ENCODE measurements at places on chromosomes 6 and 20. TPM values are rescaled to one million over a fixed set of nuclear protein-coding genes. Genes with fewer than 3 reads are reported as not detected.
A peak's percentile ranks its signal among the peaks of the same experiment; 100 is the strongest.

- DNase-seq, result no peak
These were observed 1352.7 kb downstream of the HACE1 start for GRCh38 chr6:103507052-103507451.

GRCh38 chr6:168131464-168132415 is 52.7 kb upstream of the FRMD1 start:
- DNase-seq, result peak; percentile 44

DNA sequence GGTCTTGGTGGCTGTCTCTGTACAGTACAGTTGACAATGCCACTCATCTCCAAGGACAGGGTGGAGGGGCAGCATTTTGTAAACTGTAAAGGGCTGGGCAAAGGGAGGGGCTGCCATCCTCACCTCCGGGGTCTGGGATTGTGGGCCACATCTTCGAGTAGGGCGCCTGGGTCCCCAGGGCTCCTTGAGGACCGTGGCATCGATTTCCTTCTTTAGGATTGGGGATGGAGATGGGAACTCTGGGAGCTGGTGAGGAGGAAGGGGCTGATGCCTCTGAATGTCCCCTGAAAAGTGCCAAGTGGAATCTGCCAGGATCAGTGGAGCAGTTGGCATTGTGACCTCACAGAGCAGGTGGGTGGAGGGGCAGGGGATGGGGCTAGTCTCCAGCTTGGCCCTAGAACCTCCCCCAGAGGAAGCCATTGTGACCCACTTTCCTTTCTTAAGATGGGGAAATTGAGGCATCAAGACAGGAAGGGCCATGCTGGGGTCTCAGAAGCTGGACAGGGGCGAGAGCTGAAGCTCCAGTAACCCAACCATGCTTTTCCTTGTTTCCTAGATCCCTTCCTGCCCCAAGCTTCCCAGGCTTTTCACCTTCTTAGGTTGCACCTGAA is at the start of gene SUN5:
Gene SUN5, minus strand, starts transcription at position 293 of the 611 bp plus-strand sequence. Its CDS starts 93 bp downstream, at position 200.
- no peak for DNase-seq

DNA sequence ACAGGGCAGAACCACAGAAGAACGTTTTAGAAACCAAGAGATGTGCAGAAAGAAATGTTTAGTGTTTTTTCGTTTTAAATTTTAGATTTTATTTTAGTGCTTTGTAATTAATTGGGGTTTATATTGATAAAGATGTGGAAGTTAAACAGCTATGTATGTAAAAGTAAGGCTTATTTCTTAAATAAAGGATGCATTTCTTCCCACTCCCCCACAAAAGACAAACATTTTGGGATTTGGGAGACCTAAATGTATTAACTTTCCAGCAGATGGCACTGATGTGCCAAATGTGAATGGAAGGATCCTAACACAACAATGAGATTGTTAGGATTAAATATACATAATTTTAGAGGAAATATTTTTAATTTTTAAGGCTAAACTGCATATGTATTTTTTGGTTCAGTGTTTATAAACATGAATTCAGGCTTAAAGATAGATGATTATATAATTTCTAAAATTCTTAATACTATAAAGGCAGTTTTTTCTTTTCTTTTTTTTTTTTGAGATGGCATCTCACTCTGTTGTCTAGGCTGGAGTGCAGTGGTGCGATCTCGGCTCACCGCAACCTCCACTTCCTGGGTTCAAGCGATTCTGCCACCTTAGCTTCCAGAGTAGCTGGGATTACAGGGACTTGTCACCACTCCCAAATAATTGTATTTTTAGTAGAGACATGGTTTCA is 12.0 kb downstream of the PFDN4 start:
- DNase-seq, result no peak

- DNase-seq, result no peak
These were observed 29.0 kb upstream of the TCP11 start for GRCh38 chr6:35170166-35170565.

DNA sequence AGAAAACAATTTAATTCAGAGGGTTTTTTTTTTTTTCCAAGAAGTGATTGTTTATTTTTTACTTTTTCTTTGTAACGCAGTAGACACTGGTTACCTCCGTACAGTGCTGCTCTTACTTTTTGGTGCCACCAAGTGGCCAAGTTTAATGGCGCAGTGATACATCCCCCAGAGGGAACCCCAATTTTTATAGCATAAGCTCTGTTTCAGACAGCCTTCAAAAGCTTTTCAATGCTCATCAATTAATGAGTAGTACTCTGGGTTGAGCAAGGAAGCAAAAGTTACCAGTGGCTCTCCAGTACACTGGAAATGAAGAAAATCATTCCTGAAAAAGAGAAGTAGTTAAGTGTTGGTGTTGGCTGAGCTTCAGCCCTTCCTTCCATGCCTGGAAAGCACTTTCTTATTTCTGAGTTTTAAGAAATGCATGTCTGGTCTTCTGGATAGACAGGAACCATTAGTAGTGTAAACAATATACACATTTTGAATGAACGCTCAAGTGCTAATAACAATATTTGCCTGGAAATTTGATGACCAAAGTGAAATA is 129.1 kb upstream of the SMLR1 start:
- no peak for DNase-seq

GRCh38 chr6:13012977-13013680 is 296.6 kb downstream of the PHACTR1 start:
- no peak for DNase-seq

DNA sequence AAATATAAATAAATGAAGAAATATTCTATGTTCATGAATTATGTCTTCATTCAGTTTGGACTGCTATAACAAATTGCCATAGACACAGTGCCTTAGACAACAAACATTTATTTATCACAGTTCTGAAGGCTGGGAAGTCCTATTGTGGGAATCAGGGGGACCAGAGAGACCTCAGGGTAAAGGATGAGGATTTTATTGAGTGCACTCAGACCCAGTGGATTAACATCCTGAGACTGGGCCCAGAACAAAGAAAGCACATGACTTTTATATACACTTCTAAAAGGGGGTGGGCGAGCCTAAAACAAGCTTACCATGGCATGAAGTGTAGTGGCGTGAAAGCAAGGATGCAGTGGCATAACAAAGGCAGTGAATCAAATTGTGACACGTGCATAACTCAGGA is 26.9 kb upstream of the CBLN4 start:
- DNase-seq, result no peak

The TMEM200A gene
- total RNA-seq, result 0.71 TPM

The FGD2 gene
- total RNA-seq, result 23.8 TPM

The FAM83B gene
- not detected for total RNA-seq

The DACT2 gene
- total RNA-seq, result 0.68 TPM

The MED23 gene
- 26.4 TPM for total RNA-seq

The HRH3 gene
- total RNA-seq, result not detected

The LIME1 gene
- total RNA-seq, result 7.8 TPM

The RIPPLY2 gene
- not detected for total RNA-seq

The CAPN11 gene
- total RNA-seq, result not detected
